ENCODE measurements at places on chromosomes 12 and 14.

GRCh38 chr12:52151837-52152783 lies 39.7 kb downstream of the KRT80 start:
- DNase-seq: peak; percentile 73

DNA sequence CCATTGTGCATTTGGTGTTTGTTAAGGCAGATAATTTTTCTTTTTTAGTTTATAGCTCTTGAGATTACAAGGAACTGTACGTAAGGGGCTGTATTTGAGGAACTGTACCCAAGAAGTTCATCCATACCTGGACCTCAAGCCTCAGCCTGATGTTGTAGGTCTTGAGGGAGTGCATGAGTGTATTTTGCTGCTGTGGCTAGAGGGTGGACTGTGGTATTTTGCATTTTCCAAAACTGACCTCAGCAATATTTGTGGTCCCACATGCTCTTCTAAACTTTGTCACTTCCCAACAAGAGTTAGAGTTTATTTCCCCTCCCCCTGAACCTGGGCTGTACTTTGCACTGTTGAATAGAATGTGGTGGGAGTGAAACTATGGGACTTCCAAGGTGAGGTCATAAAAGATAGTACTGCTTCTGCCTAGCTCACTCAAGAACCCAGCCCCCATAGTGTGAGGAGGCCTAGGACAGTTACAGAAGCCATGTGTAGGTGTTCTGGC lies 42.2 kb upstream of the FBXO33 start:
- peak; percentile 22 for DNase-seq

- no peak for DNase-seq
Observed at GRCh38 chr12:11578461-11578993, 70.9 kb upstream of the ETV6 start.

- no peak for DNase-seq
Observed at GRCh38 chr12:130186651-130187268, 24.5 kb downstream of the FZD10 start.

- DNase-seq: no peak
Observed at GRCh38 chr14:92959761-92960680, 37.1 kb downstream of the CHGA start.

DNA sequence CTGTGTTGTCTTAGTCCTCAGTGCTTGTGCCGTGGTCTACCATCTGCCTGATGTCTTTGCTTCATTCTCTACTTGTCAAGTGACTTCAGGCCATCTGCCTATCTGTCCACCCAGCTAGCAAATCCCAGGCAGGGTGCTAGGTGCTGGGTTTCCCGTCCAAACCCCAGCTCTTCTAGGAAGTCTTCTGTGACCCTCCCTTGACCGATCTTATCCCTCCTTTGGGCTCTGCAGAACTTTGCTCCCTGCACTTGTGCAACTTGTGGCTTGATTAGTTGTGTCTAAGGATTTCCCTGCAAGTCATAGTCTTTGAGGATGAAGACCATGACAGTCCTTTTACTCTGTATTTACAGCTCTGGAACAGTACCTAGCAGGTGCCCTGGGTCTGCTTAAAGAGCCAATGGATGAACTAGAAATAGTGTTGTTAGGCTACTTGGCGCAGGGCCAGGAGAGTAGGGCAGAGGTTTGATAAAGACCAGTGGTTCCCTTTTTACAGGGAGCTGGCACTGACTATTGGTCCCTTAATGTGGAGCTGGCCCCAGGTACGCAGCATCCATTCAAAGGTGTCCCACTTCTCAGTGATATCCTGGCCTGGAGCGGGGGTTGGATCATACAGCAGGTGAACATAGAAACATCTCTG lies 60.1 kb downstream of the ADCK1 start:
- no peak for DNase-seq

DNA sequence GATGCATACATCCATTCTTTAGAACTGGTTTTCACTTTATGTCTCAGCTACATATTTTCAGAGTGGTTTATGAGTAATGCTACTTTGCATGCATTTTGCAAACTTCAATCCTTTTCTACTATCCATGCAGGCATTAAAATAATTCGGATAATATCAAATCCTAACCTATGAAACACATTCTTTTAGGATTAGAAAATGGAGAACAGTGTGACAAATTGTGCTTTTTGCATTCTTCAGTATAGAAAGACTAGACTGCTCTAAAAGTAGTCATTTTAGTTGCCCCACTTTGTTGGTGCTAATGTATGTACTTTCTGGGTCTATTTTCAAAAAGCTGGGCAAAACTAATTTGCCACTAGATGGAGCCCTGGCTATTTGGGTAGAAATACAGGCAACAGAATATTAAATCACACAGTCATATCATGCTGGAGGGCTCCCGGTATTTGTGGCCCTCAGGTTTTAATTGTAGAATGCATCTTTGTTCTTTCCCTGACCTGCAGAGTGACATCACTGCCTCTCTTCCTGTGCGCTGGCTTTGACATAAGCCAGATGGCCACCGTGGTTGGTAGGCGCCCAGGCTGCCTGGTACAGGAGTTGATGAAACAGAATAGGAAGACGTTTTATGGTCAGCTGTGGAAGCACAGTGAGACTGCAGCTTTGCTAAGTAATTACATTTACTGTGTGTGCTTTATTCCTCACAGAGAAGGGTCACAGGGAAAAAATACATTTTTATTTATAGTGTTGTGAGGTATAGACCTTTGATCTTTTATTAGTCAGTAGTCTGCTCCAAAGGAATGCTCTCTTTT lies 28.1 kb downstream of the MSRB3 start:
- peak; percentile 7 for DNase-seq

DNA sequence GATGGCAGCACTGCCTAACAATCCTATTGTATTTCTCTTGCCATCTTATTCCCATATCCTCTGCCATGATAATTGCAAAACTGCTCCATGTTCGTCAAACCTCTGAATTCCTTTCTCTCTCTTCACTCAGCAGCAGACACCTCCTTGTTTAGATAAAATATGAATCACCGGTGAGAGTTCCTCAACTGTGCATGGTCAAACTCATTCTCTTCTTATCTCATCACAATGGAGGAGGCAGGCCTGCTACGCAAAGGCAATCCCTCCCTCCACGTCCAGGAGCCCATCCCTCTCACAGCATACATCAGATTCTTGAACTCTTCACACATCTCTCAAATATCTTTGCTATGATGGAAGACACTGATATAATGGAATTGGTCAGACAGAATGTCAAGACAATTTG lies 90.1 kb upstream of the DAAM1 start:
- no peak for DNase-seq

DNA sequence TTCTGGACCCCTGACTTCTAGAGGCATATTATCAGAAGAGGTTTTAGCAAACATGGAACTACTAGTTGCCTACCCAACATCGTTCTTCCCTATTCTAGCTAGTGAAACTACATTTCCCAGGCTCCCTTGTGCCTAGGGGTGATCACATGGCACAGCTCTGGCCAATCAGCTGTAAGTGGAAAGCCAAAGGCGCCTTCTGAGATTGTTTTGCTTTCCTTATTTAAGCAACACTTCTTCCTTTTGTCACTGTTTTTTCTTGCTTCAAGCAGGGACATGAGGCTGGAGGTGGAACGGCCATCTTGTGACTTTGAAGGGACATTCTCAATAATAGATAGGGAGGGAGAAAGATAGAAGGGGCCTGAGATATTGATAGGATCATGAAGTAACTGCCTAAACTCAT lies 136.7 kb downstream of the ZNF664 start:
- no peak for DNase-seq

- no peak for DNase-seq
Observed at GRCh38 chr14:87334997-87335685, 657.8 kb downstream of the GALC start.

- DNase-seq: no peak
Observed at GRCh38 chr12:71448150-71448581, 8.6 kb downstream of the LGR5 start.

DNA sequence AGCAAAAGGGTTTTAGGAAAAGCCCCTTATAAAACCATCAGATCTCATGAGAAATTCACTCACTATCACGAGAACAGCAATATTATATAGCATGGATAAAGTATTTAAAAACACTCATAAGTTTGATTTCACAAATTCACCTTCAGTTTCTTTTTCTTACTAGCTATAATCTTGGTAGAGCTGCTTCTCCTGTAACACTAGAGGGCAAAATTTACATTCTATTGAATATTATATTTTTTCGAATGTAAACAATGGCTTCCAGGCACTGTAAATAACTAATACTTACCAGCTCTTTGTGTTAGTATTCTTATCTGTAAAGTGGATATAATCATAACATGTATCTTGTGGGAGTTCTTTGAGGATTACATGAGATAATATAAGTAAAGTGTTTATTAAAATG lies 259.6 kb downstream of the CCER1 start:
- no peak for DNase-seq

DNA sequence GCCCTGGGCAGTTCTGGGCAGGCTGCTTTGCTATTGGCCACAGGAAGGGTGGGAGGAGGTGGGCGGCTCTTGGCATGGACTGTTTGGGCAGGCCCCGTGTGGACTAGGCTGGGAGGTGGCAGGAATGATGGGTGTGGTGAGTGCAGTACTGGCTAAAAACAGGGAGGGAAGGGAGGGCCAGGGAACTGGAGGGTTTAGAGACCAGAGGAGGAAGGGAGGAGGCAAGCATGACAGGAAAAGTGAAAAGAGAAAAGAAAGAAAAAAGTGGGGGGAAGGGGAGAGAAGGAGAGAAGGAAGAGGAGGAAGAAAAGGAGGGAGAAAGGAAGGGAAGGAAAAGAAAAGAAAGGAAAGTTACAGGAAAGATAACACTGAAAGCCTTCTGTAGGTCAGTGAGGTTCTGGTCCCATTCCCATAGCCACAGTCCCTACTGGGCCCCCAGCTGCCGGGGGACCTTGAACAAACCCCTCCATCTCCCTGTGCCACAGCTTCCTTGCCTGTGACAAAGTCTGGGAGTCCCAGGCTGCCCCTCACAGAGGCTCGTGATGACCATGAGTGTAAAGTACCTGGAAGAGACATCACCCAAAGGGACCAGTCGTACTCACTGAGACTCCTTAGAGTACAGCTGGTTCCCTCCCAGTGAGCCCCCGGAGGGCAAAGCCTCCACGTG lies 1.1 kb upstream of the C14orf132 start:
- DNase-seq: no peak

GRCh38 chr14:95758331-95758730 lies 44.4 kb upstream of the TCL1A start:
- DNase-seq: no peak

DNA sequence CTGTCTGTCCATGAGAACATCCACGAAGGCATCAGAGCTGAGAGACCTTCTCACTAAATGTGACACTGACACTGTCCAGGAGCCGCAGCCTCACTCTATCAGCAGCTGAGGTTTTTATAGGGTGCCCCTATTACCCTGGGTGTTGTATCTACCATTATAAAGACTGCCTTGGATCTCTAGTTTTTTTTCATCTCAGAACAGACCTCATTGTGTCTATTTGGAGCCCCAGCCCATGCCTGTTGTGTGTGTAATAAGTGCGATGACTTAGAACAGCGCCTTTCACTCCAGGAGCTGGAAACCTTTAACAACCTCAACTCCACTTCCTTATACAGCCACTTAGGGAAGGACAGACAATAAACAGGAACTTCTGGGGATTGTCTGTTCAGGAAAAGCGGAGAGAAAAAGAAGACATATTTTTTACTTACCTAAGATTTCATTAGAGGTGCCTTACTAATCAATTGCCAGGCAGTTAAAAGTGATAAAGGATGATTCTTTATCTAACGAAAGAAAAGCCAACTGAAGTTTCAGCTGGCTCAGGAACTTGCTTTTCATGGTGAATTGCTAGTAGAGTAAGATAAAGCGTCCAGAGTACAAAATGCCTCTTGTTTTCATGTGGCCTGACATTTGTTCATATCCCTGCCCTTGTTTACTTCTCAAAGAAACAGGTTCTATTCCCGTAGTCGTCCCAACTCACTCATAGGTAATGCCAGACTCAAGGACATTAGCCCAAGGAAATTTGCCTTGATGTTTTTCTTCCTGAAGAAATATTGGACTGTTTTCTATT lies 420.6 kb downstream of the RAD51B start:
- DNase-seq: no peak

DNA sequence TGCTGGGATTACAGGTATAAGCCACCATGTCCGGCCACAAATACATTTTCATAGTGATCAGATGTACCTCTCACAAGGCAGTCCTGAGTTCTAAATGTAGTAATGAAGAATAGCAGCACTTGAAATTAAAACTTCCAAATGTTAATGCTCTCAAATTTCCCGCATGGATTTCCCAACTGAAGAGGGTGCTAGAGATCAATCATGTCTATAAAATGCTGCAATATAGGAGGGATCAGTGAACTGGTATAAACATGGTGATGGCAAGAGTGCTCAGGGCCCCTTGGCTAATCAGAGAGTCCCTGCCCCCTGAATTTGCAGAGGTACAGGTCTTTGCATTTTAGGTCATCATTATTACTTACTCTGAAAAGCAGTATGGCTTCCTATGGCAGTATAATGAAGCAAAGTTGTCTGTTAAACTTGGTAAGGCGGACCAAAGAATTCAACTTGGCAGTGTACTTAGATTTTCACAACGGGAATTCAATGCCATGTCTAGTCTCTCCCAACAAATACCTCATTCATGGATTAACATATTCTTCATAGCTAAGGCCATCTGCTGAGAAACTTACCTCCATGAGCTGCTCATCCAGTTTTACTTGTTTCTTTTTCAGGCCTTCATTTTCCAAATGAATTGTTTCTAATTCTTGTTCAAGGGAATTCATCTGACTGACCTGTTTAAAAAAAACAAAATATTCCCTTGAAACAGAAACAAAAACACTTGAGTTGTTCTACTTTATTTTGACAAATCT lies 67.0 kb upstream of the SAV1 start:
- DNase-seq: no peak

GRCh38 chr14:69572030-69572840 lies 2.4 kb downstream of the CCDC177 start:
- peak; percentile 19 for DNase-seq

GRCh38 chr12:129727100-129727499 lies 176.7 kb downstream of the TMEM132D start:
- no peak for DNase-seq

DNA sequence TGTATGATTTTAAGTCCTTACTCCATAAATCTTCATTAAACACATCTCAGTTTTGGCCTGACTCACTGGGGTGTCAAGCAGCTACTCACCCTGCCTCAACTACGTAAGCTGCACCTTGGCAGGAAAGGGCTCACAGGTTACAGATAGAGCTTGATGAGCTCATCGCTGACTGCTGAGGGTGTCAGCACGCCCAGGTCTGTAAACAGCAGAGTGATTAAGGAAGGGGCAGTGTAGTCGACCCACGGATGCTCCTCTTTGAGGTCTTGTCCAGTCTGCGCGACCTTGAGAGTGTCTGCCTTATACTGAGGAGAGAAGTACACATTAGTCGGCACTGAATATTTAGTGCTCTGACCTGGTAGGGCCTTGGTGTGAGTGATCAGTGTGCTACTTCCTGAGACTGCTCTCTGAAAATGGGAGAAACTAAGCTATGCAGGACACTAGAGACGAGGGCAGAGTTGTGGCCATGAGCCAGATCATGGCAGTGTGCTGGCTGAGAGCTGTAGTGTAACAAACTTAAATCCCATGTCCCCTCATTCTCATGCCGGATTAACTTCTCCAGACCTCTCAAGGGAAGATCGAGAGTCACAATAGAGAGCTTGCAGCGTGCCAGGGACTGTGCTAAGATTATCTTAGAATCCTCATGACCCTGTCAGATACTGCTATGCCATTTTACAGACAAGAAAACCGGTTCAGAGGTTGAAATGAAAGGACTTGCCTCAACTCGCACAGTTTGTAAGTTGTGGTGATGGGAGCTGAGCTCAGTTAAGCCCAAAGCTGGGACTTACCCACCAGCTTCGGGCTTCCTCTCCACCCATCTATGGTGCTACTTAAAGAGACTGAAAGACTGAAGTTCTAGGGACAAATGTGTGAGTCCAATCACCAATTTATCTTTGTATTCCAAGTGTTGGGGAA lies 11.6 kb downstream of the EIF2B1 start:
- no peak for DNase-seq
